LoVo (cell line): ENCODE measurements at places on chromosomes 6 and 20.

GRCh38 chr20:11235058-11235457 lies 561.3 kb upstream of the JAG1 start:
- no peak for DNase-seq

- DNase-seq, result no peak
Measured at GRCh38 chr20:5864873-5865587, 85.3 kb downstream of the TRMT6 start.

DNA sequence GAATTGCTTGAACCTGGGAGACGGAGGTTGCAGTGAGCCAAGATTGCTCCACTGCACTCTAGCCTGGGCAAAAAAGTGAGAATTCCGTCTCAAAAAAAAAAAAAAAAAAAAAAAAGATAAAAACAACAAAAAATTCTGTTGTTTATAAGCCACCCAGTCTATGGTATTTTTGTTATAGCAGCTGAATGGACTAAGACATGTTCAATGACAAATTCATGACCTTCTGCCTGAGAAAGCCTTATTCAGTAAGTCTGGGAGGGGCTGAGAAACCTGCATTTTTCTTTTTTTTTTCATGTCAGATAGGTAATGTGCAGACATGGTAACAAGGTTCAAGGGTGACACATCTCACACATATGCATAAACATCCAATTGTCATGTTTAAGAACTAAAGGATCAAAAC lies 40.4 kb upstream of the TRAF3IP2 start:
- DNase-seq, result no peak

- no peak for DNase-seq
Measured at GRCh38 chr20:33602826-33603590, 59.1 kb upstream of the C20orf144 start.

DNA sequence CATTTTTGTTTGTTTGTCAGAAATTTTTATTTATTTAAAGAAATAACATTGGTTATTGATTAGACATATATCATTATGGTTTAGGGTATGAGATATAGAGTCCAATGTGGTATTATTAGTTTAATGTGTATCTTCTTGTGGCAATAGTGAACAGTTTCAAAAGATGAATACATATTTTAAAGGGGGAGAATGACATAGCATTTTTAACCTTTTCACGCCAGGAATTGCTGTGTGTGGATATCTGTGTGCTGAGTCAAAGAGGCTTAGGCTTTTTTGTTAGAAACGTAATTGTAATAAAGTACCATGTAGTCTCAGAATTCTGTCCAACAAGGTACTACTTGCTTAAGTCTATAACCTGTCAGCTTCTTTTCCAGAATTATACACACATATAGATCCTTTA lies 451.6 kb downstream of the ADGRB3 start:
- no peak for DNase-seq

- peak; percentile 84 for DNase-seq
Measured at GRCh38 chr6:70312165-70312745, 9.4 kb upstream of the COL9A1 start.

DNA sequence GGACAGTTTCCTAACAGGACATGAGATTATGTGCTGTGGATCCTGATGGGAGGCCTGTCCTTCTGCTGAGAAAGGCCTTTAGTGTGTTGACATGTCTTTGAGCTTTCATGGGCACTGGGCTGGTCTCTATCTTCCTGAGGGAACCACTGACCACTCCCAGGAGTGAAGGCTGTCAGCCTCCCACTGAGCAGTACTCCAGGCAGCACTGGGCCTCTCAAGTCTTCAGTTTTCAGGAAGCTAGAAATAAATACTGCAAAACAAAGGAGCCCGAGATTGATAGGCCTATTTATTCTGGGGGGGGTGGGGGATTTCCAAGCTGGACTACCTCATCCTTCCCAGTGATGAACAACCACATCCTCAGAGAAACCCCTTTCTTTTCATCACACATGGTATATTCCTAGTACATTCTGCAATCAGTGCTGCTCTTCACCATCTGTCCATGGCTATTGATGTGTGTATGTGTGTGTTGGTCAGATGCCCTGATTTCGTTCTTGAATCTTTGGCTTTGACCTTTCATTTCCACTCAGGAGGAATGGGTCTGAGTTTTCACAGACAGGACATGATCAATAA lies 180.9 kb upstream of the SPTLC3 start:
- DNase-seq, result no peak

DNA sequence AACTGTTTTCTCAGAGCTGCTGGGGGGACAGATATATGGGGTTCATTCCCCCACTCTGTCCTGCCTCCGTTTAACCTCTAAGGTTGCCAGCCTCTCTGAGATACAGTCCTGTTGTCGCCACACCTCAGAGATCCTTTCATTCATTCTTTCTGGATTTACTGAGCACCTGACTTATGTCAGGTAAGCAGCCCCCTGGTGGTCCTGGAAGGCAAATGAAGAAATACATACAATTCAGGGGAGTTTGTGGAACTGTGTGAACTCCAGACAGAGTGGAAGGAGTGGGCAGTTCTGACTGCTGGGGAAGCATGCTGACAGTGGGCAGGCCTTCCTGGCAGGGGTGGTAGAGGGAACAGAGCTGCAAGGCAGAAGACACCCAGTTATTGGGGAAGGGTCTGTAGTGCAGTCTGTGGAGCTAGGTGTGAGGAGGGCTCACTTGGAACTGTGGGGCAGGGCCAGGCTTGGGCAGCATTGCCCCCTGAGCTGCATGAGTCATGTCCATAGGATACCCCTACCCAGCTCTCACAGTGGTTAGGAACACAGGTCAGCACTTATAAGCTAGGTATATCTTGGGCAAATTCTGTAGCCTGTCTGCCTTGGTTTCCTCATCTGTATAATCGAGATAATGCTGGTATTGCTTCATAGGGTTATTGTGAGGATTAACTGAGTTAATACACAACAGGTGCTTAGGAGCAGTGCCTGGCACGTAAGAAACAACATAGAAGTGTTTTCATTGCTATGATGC lies 12.8 kb upstream of the SGK2 start:
- no peak for DNase-seq

GRCh38 chr20:18566892-18567738 lies at the start of gene SMIM26:
Gene SMIM26, plus strand, starts transcription at chr20:18567432. Its CDS starts 47 bp downstream, at chr20:18567479.
- DNase-seq, result peak; percentile 93

DNA sequence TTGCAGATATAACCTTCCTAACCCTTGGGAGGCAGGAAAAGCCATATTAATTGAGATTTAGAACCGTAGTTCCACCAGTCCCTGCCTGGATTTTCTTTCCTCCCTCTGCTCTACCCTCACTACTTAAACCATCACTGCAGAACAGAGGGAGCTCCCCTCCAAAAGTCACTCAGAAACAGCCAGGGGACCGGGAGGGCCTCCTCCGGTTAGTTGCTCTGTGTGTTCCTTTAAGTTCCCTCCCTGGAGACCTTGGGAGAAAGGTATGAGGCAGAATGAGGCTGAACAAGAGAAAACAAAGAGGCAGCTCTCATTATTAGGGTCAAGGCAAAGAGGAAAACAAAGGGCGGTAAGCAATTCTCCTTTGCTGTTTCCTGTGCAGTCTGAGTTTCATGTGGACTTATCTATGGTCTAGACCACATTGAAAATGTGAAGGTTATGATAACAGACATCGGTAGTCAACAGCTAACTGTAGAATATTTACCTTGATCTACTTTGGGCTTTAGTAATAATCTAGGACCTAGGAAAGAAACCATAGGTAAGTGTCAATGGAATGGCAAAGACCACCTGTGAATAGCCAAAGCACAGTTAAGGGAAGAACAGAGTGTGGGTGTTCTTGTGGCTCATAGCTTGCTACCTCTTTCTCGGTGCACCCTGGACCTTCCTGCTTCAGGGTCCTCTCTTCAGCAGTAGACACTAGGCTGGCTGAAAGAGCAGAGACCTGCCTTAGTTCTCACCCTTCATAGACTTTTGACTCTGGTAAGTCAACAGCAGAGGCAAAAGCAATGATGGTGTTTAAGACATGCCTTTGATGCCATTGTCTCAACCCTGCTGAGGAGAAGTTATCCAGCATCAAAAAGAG lies 250.9 kb upstream of the CITED2 start:
- no peak for DNase-seq
